ENCODE measurements at places on chromosomes 11 and 22. TPM values are rescaled to one million over a fixed set of nuclear protein-coding genes. Genes with fewer than 3 reads are reported as not detected.

DNA sequence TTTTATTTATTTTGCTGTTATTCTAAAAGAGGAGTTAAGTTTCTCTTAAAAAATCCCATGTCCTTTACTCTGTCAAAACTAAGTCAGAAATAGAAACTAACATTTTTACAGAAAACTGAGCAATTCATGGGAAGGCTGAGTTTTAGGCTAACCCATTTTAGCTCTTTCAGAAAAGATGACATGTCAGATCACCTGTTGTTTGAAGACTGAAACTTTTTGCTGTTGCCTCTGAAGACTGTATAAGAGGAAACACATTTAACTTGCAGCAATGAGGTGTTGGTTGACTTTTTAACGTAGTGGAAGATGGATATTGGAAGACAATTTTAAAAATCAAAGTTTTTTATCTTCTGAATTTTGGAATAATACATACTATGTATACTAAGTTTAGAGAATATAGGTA, 115.4 kb downstream of the METTL15 start:
- no peak for DNase-seq

Gene OR8G1
- not detected for total RNA-seq

GRCh38 chr11:95076981-95077380, 10.3 kb downstream of the SRSF8 start:
- no peak for DNase-seq

Gene OR6X1
- not detected for total RNA-seq

DNA sequence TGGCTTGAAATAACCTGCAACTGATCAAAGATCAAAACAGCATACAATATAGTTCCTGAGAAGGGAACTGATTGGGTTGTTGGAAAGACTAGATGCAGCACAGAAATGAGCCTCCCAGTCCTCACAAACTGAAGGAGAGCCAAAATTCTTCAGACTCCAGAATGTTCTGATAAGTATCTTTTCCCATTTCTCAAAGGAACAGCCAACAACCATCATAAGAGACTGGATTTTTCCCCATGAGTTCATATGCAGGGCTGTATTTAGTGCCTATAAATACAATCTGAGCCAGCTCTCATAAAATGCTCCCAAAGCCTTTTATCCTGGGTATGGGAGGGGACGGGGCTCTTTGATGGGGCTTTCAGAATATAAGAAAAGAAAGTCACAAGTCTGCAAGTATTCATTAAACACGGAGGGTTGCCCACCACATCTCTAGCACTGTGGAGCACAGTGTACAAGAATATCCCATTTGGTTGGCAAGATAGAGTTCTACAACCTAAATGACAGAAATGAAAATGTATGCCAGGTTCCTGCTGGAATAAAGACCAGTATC, 50.7 kb upstream of the LYVE1 start:
- DNase-seq, result no peak

DNA sequence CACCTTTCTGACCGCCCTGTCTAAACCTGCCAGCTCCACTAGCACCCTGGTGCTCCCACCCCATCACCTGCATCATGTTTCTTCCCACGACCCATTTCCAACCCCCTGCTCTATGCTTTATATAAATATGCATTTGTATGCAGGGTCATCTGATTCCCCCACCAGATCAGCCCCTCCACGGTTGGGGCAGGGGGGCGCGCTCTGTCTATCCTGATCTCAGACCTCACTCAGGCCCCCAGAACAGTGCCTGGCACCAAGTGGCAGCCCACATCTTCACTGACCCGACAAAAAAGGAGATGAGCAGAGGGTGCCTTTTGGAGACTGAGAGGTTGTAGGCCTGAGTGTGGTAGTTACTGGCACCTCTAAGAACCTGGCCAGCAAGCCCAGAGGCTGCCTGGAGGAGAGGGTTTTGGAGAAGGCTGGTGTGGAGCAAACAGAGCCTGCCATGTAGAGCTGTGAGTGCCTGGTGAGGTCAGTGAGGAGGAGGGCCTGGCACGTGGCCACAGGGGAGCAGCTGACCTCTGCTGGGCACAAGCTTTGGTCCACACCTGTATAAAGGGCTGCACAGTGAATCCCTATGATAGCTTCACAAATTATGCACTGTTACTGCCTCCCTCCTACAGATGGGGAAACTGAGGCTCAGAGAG, 86.3 kb upstream of the RTL6 start:
- DNase-seq, result no peak
